ENCODE measurements at places on chromosomes 16 and 17.

GRCh38 chr16:88338111-88338510, 44.6 kb upstream of the ZNF469 start:
- no peak for DNase-seq

GRCh38 chr17:16449121-16449570, 33.8 kb downstream of the TRPV2 start:
- DNase-seq = no peak

- DNase-seq = no peak
Observed at GRCh38 chr17:34874478-34874877, 86.8 kb downstream of the CCT6B start.

- no peak for DNase-seq
Observed at GRCh38 chr17:1002771-1003555, 6.0 kb downstream of the TIMM22 start.

DNA sequence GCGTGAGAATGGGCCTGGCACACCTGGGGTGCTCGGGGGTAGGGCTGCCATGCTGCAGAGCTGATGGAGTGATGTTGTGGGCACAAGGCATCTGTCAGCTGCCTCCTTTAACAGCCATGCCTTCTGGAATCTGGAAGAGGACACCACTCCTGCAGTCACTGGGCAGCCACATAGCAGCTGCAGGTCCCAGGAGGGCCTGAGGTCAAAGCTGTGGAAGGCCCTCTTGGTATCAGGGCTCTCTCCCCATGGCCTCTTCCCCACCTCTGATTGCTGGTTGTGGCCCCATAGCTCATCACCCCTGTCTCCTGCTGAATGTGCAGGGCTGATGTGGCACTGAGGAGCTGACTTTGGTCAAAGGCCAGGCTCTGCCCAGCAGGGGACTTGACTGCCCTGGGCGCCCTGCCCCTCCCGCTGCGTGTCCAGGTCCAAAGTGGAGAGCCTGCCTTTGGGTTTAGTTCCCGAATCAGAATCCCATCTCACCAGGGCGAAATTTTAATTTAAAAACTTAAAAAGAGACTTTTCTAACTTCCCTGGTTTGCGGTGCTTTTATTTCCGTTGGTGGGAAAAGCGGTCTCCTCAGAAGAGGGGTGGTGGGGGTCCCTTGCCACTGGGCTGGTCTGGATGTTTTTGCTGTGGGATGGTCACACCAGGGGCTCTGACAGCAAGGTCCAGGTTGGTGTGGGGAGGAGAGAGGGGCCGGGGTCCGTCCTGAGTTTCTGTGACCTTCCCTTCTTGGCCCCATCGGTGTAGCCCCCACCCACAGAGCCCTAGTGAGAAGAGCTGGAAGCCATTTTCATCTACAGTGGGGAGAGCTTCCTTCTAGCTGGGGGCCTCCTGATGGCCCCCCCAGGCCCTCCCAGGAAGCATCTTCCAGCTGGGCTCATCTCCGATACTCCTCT, 5.9 kb downstream of the UBALD2 start:
- no peak for DNase-seq

DNA sequence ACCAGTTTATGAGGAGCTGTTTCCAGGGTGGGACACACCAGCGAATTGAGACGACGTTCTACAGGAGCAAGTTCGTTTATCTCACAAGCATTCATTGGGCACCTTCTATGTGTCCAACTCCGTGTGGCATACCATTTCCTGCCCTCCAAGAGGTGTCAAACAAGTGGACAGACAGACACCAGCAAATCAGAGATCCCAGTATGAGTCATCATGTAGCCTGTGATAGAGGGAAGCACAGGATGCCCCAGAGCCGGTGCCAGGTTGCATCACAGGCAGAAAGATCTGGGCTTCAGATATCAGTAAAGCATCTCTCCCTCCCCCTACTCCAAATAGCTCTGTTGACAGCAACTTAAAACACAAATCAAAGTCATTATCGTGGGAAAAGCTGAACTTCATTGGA, 31.8 kb upstream of the MAF start:
- no peak for DNase-seq

- DNase-seq = no peak
Observed at GRCh38 chr17:8674344-8675305, 44.1 kb upstream of the MYH10 start.

DNA sequence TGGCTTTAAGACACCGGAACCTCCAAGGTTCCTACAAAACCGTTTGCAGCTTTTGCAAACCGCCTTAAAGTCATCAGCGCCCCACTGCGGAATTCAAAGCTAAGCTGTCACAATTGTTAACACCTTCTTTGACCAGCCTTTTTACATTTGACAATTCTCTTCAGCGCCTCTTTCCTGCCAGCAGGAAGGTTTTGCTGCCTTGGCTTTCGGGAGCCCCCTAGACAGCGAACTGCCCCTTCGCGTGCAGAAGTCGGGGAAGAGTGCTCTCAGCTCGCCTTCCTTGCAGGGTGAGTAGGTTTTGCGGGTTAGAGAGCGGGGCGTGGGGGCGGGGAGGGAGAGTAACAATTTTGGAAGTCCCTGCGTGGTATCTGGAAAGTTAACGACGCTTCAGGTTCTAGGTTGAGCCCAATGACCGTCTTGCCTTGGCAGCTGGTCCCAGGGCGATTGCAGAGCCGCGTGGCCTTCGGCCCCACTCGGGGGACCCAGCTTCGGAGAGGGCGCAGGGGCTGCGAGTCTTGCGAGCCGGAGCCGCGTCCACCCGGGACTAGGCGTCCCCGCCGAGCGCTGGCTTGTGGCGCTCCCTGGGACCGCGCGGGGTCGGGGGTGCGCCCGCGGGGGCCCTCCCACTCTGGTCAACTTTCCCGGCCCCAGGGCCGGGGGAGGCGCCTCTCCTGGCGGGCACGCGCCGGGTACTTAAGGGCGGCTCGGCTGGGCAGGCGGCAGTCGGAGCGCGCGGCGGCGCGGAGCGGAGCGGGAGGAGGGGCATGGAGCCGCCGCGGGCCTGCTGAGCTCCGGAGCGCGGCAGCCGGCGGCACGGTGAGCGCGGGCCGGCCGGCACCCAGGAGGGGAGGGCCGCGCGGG, at the start of gene HAS3:
Gene HAS3, plus strand, starts transcription at position 153 of the 861 bp plus-strand sequence. CDS start 3,743 bp downstream, outside the sequence.
- DNase-seq = no peak

DNA sequence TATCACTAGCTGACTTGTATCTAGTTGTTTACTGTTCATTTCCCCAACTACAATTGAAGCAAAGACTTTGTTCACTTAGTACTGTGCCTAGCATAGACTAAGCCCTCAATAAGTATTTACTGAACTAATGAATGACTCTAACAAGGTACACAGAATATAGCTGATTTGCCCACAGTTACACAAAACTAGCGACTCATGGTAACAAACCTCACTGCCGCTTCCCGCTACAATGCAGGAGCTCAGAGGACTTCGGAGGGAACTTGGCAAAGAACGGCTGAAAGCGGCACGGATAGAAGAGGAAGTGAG, 524 bp downstream of the EFTUD2 start:
- no peak for DNase-seq

GRCh38 chr16:3509470-3509928, 8.7 kb downstream of the CLUAP1 start:
- no peak for DNase-seq

GRCh38 chr16:75351183-75351582, 82.1 kb downstream of the CFDP1 start:
- DNase-seq = no peak

- DNase-seq = no peak
Observed at GRCh38 chr17:79652999-79653643, 42.3 kb upstream of the RBFOX3 start.

GRCh38 chr17:6996256-6997011, 585 bp downstream of the ALOX12 start:
- DNase-seq = no peak

GRCh38 chr16:48442379-48442778, 57.2 kb upstream of the SIAH1 start:
- DNase-seq = no peak

DNA sequence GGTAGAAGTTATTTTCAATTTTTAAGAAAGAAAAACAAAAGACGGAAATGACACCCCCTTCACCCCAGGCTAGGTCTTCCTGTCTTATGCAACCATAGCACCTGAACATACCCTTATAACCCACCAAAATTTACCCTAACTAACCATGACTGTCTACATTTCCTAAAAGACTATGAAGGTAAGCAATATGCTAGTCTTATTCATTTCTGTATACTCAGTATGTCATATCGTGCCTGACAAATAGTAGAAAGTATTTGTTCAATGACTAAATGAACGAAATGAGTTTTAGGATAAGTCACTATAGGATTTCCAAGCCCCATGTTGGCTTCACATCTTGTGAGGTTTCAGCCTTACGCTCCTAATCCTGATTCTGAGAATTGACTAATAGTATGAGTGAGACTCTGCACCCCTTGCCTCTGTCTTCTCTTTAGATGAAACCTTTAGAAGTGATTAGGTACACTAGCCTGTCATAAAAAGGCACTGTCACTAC, 6.5 kb downstream of the ADAT1 start:
- DNase-seq = no peak

DNA sequence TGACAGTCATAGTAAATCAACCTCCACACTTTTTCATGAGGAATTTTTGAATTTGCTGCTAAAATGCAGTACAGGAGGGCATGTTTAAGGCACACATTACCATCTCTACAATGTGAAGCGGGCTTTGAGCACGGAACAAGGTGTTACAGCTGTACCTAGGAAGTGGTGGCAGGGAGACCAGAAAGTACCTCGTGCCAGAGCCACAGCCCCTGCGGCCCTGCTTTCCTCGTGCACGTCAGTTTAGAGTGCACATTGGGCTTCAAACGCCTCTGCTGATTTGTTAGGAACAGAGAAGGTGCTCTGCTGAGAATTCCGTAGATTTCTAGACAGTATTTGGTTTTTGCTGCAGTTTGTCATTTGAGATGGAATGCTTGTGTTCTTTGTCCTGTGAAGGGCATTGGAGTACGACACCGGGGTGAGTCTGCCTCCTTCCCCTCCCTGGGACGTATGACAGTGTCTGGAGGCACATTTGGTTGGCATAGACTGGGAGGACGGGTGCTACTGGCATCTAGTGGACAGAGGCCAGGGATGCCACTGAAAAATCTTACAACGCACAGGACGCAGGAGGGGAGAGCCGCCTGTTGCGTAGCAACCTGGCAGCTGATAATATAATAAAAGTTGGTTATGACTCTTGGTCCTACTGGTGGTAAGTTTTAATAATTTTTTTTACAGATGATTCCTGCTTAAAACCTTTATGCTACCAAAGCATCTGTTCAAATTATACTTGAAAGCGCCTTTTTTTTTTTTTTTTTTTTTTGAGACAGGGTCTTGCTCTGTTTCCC, 9.1 kb downstream of the FOXK2 start:
- DNase-seq = peak; percentile 83

DNA sequence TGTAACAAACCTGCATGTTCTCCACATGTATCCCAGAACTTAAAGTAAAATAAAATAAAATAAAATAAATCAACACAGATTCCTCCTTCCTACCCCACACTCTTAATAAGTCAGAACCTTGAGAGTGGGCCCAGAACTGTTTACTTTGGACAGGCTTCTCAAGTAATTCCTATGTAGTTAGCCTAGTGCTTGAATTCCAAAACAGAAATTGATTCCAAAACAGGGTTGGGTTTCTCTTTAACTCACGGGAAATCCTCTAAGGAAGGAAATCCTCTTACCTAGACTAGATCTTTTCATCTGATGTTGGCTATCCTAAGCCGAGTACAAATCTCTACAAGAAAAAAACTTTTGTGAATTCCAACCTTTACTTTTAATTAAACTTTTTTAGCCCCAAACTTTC, 324.7 kb upstream of the C16orf82 start:
- no peak for DNase-seq

DNA sequence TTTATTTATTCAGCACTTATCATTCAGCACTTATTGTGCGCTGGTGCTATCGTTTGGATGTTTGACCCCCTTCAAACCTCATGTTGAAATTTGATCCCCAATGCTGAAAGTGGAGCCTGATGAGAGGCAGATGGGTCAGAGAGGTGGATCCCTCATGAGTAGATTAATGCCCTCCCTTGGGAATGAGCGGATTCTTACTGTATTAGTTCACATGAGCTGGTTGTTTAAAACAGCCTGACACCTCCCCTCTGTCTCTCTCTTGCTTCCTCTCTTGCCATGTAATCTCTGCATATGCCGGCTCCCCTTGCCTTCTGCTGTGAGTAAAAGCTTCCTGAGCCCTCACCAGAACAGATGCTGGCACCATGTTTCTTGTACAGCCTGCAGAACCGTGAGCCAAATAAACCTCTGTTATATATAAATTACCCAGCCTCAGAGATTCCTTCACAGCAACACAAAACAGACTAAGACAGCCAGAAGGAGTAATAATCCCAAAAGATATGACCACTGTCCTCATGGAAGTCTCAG, 111.1 kb downstream of the CACNG3 start:
- DNase-seq = no peak
